NT2/D1 (cell line): ENCODE measurements at places on chromosomes 6 and 20.

GRCh38 chr6:163627274-163628062 is 212.9 kb downstream of the QKI start:
- no peak for DNase-seq

GRCh38 chr20:48794360-48794759 is 33.4 kb downstream of the PREX1 start:
- DNase-seq, result no peak

GRCh38 chr6:128882560-128882959 is 378 bp upstream of the LAMA2 start:
- no peak for DNase-seq

DNA sequence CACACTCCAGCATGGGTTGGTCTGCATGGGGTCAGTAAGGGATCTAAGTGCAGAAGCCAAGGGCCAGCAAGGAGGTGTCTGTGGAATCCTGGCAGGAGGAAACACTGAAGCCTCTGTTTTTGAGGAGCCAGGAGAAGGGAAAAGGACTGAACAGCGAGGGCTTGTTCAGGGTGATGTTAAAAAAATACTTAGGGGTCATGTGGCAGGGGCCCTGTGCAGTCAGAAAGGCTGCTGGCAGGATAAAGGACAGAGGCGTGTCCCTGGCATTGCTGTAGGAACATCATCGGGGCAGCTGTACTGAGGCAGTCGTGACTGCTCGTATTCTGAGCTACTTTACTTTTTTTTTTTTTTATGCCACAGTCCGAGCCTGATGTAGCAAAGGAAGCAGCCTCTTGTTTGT is 127.1 kb upstream of the ZFP64 start:
- no peak for DNase-seq

- DNase-seq, result no peak
Measured at GRCh38 chr6:163468738-163469137, 54.2 kb downstream of the QKI start.

DNA sequence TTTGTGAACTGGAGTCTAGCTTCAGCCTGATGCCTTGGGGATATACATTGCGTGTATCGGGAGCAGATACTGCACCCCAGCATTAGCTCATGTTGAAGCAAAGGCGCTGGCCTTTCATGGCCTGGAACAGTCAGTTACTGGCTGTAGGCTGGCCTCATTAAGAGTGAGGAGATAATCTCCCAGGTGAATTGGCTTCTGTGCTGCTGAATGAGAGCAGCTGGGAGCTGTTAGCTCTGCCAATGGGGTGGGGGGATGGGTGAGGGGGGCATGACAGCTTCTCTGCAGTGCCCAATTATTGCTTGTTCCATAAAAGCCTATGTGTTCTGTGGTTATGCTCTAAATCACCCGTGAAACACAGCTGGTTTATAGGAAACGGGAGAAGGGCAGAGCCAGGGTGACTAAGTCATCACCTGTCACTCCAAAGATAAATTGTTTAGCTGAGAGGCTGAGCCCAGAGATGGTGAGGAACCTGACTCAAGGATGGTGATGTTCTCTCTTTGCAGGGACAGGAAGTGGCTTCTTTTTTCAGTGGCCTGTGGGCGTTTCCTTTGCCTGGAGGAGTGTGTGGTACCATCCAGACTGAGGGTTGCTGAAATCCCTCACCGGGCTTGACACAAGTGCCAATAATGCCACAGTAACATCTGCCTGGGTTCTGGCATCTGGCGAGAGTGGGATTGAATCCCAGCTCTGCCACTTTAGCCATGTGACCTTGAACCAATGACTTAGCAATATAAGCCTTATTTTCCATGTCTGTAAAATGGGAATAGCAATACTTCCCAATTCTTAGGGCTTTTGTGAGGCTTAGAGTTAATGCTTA is 170.8 kb downstream of the BCAS1 start:
- no peak for DNase-seq

DNA sequence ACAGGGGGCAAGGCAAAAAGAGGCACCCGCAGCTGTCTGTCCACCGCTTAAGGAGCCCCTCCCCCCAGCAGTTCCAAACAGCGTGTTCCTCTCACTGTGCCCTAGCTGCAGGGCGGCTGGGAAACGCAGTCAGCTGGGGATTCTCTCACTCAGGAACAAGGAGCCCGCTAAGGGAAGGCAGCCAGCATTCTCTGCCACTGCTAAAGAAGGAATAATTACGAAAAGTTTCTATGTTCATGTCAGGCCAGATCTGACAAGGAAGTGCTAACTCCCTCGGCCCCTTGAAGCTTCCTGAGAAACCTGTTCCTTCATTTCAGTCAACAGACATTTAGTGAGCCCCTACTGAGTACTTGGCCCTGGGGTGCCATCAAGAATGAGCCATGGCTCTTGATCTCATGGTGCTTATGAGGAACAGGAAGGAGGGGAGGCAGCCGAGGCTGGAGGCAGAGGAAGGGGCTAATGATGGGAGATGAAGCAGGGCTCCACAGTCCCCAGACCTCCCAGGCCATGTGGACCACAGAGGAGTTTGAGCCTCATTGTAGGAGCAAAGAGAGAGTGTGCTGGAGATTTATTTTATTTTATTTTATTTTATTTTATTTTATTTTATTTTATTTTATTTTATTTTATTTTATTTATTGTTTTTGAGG is 101.7 kb upstream of the PMEPA1 start:
- peak; percentile 18 for DNase-seq

DNA sequence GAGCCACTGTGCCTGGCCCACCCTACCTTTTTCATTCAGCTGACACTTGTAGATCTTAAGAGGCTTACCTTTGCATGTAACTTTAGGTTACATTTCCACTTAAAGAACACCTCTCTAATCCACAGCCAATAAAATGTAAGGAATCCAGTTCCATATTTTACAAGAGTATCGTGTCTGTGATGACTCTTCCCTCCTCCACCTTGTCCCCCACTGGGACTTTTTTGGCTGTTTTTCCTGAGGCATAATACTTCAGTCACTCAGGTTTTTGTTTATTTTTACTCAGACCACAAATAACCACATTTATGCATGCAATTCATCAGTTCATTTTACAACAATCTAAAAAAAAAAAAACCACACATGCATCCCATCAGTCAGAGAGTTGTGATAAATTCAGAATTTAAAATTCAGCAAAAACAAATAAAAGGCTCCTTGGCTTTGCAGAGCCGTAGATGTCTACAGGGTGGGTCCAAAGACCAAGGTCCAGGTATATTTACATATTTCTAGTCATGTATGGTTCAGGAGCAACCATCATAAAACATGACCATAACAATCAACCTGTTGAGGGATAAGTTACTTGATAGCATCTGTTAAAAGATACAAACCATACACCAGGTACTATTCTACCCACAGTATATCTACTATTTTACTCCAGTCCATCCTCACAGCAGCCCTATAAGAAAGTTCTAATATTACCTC is 9.9 kb downstream of the ATXN1 start:
- no peak for DNase-seq
